ENCODE measurements at places on chromosomes 5 and 9.

GRCh38 chr9:90517103-90517502, 125.5 kb downstream of the DIRAS2 start:
- no peak for DNase-seq

DNA sequence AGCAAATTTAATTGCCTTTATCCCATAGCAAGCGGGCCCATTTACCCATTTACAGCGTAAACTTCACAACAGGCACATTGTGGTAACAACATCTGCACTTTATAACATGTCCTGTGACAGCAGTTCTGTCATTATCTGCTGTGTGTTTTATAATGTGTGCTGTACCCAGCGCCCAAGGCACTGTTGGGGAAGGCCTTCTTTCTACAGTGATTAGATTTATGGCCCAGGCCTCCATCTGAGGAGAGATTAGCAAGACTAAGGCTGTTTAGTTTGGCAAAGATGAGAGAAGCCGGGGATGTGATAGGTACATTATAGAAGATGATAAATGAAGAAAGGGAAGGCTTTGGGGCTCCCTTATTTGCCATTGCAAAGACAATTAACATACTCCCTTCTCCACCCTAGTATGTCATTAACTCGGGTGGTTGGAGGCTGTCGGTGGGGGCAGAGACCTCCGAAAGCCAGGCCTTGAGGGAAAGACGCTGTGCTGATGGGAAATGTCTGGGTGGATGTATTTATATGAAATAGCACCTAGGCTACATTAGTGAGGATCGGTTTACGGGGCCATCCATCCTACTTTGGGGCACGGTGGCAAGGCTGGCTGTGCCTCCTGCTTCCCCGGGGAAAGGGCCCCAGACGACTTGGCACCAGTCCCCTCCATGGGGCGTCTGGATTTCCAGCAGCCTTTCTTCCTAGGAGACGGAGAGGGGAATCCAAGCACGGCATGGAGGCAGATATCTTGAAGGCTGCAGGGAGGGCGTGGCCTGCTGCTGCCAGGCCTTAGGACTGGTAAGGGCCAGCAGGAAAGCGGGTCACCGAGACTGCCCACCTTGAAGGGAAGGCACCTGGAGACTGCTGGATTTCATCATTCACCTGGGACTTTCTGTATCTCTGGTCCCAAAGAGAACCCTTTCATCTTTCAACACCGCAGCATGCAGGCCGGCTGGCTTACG, 64.3 kb upstream of the PTCH1 start:
- DNase-seq: no peak

DNA sequence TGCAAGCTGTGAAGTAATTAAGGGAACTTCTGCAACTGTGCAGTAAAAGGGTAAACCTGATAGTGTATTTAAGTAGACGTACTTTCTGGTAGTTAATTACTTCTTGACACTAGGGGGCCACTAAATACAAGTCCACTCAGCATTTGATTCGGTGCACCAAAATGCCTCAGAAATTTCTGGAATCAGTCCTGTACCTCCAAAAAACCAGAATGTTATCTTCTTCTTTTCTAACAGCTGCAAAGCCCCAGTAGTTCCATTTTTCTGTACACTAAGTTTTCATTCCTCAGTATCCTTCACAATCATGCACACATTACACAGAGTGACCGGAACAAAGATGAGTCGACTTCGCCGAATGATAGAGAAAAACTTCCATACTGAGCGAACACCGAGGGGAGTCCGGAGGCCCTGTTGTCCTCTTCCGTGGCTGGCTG, 484 bp downstream of the GFM2 start:
- no peak for DNase-seq

DNA sequence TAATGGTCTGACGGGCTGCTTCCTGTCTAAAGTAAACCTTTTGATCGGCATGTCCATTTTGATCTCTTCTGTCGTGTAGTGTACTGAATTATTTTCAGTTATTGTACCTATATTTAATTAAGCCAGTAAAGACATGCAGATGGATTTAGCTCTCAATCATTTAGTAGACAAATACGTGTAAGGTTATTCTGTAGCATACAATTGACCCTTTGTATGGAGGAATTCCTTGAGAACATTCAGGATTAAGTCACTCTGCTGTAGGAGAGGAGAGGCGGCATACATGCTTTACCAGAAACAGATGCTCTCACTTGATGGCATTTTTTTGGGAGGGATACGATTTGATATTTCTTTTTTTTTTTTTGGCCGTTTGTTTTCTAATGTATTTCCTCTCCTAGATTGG, 141.0 kb downstream of the PBX3 start:
- DNase-seq: no peak

All from HS-5 (cell line).